ENCODE measurements at places on chromosomes 1 and 21.

DNA sequence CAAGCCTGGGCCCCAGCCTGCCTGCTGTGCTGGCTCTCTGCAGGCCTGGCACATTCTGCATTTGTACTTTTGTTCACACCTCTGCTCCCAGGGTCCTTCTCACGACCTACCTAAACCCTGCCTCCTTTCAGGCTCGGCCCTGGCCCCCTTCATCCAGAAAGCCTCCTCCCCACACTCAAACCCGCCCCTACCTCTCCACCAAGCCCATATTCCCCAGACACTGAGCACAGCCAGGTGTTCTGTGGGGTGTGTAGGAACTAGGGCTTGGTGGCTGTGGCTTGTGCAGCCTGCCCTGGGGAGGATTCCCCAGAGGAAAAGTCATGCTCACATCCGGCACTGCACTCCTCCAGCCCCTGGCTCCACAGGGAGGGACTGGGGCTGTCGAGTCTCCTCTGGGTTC, 8.2 kb upstream of the MIXL1 start:
- no peak for DNase-seq

GRCh38 chr1:101283443-101283842, 46.6 kb downstream of the S1PR1 start:
- no peak for DNase-seq

DNA sequence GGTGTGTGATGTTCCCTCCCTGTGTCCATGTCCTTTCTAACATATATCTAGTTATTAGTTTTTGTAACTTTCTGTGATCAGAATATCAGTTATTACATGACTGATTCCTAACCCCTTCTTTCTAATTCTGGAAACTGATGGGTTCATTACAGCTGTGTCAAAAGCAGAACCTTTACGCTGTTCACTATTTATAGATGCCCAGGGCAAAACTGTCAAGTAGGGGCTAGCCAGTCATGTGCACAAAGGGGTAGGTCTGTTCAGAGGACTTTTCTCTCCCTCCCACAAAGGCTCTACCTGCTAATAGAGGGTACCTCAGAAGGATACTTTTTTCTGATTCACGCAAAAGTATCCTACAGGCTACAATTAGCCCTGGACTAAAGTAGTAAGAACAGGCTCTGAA, 79.2 kb downstream of the NRDC start:
- no peak for DNase-seq

- no peak for DNase-seq
Observed at GRCh38 chr1:94250341-94250740, 13.0 kb upstream of the ARHGAP29 start.

DNA sequence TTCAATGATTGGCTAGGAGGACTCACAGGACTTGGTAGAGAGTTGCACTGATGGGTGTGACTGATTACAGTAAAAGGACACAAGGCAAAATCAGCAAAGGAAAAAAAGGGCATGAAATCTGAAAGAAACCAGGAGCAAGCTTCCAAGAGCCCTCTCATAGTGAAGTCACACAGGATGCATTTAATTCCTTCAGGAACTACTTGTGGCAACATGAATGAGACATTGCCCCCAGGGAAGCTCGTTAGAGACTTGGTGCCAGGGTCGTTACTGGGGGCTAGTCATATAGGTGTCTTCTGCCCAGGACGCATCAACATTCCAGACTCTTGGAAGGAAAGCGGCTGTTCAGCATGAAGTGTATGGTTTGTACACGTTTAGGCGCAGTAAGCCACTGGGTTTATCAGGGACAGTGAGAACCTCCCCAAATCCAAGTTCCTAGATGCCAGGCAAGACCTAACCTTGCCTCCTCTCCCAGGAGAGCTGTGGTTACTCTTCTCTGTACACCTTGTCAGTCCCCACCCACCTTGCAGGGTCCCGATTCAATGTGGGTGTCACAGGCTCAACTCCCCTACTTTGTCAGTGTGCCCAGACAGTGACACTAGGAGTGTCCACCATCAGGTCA, 26.0 kb upstream of the C2CD2 start:
- no peak for DNase-seq

DNA sequence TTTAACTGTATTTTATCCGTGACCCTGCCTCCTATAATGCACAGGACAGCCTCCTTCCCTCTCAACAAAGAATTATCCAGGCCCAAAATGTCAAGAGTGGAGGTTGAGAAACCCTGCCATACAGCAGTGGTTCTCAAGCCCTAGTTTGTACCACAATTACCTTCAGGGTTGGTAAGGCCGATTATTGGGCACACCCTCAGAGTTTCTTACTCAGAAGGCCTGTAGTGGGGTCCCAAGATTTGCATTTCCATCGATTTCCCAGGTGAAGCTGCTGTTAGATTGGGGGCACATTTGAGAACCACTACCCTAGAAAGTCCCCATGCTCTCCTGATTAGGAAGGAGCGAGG, 400 bp upstream of the PGBD2 start:
- peak; percentile 19 for DNase-seq

- peak; percentile 19 for DNase-seq
Observed at GRCh38 chr1:156806512-156807440, 9.9 kb downstream of the SH2D2A start.

DNA sequence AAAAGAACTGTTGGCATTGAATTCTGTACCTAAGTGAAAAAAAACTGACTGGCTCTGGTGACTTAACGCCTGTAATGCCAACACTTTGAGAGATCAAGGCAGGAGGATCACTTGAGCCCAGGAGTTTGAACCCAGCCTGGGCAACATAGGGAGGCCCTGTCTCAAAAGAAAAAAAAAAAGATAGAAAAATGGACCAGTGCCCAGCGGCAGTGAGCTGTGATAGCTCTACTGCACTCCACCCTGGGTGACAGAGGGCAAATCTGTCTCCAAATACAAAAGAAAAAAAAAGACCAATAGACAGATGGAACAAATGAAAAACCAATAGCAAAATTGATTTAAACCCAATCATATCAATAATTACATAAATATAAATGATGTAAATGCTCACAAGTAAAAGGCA, 674 bp upstream of the AKR7A3 start:
- DNase-seq = no peak

- DNase-seq = no peak
Observed at GRCh38 chr1:110250008-110250407, 39.9 kb downstream of the KCNC4 start.

GRCh38 chr21:44265734-44266270, 4.1 kb upstream of the DNMT3L start:
- DNase-seq = no peak

- DNase-seq = no peak
Observed at GRCh38 chr1:224343679-224344078, 13.0 kb upstream of the CNIH4 start.

GRCh38 chr1:31978843-31979400, 34.7 kb upstream of the KHDRBS1 start:
- no peak for DNase-seq

GRCh38 chr1:215473943-215474342, 93.2 kb upstream of the KCTD3 start:
- DNase-seq = no peak

DNA sequence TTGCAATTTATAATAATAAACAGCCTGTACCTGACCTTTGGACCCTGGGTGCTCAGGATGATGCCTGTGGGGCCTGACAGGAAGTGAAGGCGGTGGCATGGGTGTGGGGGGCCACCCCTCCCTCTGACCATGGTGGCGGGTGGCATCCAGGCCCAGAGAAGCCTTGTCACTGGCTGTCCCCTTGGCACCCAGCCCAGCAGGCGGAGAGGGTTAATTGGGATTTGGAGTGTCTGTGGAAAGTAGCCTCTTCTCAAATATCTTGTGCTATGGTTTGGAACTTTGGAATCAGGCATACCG, 20.5 kb downstream of the SOX13 start:
- peak; percentile 26 for DNase-seq

GRCh38 chr1:90716243-90716551, 905 bp downstream of the BARHL2 start:
- DNase-seq = no peak

DNA sequence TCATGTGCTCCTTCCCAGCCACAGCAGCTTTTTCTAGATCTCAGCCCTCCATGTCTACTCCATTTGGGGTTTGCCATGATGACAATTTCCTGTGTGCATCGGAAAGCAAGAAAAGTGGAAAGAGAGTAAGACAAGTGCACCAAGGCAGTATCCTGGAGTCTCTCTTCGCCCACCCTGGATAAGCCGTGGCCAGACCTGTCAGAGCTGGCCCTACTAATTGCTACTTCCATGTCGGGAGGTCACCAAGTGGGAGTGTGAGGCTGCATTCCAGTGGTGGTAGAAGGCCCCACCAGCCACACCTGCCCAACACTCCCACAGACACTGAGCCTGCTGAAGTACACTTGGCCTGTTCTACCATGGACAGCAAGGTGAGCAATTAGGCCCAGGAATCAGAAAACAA, 14.0 kb upstream of the LORICRIN start:
- DNase-seq = no peak

DNA sequence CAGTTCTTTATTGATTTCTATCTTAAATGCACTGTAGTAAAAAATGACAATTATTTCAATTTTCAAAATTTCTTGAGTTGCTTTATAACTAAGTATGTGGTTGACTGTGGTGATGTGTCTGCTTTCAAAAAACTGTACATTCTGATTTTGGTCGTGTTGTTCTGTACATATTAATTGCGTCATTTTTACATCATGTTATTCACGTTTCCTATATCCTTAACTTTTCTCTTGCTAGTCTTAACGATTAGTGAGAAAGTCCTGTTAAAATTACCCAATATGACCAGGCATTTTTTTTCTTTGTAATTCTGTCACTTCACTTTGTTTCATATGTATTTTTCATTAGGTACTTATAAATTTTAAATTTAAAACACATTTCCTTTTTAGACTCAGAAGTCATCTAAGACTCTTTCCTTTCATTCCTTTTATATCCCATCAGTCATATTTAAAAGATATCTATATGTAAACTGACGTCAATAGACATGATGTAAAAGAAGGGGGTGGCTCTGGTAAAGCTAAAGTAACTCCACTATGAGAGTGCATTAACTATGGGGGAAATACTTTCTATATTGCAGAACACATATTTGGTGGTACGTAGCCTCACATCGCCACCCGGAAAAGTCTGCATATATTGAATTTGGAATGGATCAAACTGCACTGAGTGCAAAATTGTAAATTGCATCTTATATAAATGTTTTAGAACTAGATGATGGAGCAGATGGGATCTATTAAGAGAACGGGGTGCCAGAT, 1.1 kb upstream of the COA6 start:
- DNase-seq = peak; percentile 24

GRCh38 chr1:40384887-40385286, 11.4 kb downstream of the SMAP2 start:
- DNase-seq = no peak

DNA sequence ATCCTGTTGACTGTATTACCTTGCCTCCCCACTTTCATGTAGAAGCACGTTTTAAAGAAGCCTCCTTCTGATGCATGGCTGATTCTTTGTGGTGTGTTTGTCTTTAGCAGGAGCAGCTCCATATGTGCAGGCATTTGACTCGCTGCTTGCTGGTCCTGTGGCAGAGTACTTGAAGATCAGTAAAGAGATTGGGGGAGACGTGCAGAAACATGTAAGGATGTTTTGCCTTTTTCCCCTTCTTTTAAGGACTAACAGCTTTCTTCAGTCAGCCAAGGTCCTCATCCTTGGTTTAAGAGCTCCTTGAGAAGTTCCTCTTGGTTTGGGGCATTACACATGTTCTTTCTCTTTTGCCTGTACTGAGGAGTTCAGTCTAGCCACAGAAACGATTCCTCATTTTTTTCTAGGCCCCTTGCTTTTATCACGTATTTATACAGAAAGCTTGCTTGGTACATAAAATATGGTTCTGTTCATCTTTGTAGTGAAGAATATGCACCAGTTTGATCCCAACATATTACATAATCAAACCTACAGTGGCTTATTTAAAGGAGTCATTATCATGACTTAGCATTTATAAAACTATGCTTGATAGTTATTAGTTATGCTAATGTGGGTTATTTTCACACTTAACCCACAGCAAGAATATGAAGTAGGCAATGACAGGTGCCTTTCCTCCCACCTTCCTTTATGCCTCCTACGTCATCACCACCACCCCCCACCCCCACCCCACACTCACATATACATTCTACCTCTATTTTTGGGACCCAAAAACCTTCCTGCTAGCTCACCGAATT, 19.6 kb downstream of the CAP1 start:
- peak; percentile 74 for DNase-seq

GRCh38 chr1:240363914-240364313, 248.0 kb downstream of the GREM2 start:
- DNase-seq = no peak

GRCh38 chr1:184966989-184967388, 7.3 kb downstream of the NIBAN1 start:
- no peak for DNase-seq

DNA sequence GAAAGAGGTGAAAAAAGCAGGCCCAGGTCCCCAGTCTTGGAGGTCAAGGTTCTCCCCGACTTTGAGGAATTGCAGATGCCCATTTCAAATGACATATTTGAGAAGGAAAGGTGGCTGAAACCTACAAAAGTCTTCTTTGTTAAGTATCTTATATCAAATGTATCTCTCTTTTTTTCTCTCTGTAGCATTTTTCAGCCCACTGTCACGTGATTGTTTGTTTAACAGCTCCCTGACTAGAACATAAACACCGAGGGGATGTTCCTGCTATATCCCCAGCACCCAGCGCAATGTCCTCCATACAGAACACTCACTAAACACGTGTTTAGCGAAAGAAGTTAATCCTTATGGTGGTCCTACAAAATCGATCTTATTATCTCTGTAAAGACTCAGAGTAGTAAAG, 27.6 kb downstream of the BEND5 start:
- DNase-seq = no peak

GRCh38 chr1:164702216-164702615, 143.2 kb downstream of the PBX1 start:
- DNase-seq = no peak

GRCh38 chr1:181149326-181150125, 61.0 kb downstream of the IER5 start:
- DNase-seq = no peak

DNA sequence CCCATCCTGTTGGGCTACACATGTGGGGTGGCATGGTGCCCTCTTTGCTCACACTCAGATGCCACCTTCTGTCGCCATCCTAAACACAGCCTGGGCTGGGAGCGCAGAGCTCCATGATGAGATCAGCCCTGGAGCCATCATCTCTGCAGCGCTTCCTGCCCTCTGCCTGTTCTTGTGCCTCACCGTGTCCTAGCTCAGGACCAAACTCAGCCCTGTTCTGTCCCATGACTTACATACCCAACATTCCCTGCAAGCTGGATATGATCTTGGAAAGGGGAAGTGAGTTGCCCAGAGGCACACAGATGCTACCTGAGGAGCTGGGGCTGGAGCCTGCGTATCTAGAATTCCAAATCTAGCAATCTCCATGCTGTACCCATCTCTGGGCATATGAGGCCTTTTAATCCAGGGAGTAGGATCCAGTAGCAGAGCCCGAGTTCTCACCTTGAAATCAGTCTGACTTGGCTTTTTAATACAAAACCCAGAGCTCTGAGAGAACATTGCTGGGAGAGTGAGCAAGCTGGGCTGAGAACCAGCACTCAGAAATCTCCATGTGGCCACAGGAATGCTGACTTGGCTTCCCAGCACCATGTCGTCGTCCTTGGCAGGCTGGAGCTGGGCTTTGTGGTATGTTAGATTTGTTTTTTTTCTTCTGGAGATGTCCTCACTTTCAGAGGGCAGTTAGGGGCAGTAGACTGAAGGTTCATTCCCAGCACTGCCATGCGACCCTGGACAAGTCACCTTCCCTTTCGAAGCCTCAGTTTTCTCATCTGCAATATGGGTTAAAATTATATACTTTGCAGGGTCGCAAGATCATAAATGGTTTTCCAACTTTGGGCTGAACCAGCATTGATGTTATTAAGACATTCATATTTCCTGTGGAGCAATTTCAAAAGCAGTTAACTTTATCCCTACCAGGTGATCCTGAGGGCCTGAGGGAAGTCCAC, 2.6 kb downstream of the ALPL start:
- DNase-seq = no peak

All from suppressor macrophage (primary cell).